Small intestine (tissue), 16 donors: ENCODE measurements at places on chromosomes 4 and X. TPM values are rescaled to one million over a fixed set of nuclear protein-coding genes. Genes with fewer than 3 reads are reported as not detected.

The PCDH7 gene
- polyA plus RNA-seq, result 0.54 TPM

The HPGD gene
- 60.9 TPM for polyA plus RNA-seq

The GNPDA2 gene
- polyA plus RNA-seq, result 8.1 TPM

The AADAT gene
- not detected for polyA plus RNA-seq

The PF4V1 gene
- not detected for polyA plus RNA-seq

The CORIN gene
- 0.16 TPM for polyA plus RNA-seq

The BEX1 gene
- 22.9 TPM for polyA plus RNA-seq

The GAGE1 gene
- polyA plus RNA-seq, result not detected

DNA sequence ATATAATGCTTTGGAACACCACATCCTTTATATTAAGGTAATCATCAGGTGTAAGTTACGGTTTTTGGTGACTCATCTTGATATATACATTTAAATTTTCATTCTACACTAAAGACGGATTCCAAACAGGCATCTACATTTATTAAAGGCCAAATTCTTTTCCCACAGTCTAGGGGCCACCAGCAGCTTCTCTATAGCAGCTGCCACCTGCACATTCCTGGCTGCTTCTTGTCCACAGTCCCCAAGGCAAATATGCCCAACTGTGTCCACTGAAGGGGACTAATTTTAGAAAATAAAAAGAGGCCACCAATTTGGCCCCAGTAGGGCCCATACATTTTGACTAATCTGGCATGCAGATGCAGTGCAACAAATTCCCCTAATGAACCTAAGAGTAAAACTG lies 96.6 kb downstream of the EFHC2 start:
- H3K36me3 ChIP-seq, result no peaks in the 10 kb centered on the region
- H3K27me3 ChIP-seq, result no peaks in the 10 kb centered on the region
- H3K27ac ChIP-seq, result no peak overlapping the region
- no peaks in the 10 kb centered on the region for H3K4me1 ChIP-seq
- no peak for DNase-seq

DNA sequence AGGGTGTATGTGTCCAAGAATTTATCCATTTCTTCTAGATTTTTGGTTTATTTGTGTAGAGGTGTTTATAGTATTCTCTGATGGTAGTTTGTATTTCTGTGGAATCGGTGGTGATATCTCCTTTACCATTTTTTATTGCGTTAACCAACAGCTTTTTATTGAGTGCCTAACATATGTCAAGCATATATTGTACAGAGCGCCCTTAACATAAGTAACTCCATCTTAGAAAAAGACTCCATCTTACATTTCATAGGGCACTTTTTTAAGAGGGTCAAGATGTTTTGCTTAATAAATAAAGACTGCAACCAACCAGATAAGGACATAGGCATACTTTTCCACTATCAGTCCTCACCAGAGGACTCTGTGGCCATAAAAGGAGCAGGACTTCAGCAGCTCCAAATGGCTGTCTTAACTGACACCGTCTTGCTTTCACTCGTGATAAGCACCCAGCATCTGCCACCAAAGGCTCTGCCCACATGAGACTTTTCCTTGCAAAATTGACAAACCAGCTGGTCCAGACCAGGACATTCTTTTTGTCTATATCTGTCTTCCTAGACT lies 75.0 kb downstream of the HS6ST2 start:
- no peak overlapping the region for H3K4me3 ChIP-seq
- no peaks in the 10 kb centered on the region for H3K36me3 ChIP-seq
- H3K27ac ChIP-seq, result no peak overlapping the region
- no peak for DNase-seq
- no peaks in the 10 kb centered on the region for H3K27me3 ChIP-seq

GRCh38 chrX:131187206-131187605 lies 101.9 kb downstream of the IGSF1 start:
- H3K36me3 ChIP-seq, result no peaks in the 10 kb centered on the region
- no peaks in the 10 kb centered on the region for H3K4me1 ChIP-seq
- DNase-seq, result no peak
- no peak overlapping the region for H3K27ac ChIP-seq

GRCh38 chrX:809081-809480 lies 178.5 kb downstream of the SHOX start:
- no peak overlapping the region for H3K27ac ChIP-seq
- H3K36me3 ChIP-seq, result no peaks in the 10 kb centered on the region
- no peak for DNase-seq

- no peaks in the 10 kb centered on the region for H3K36me3 ChIP-seq
- H3K27me3 ChIP-seq, result no peaks in the 10 kb centered on the region
- H3K4me1 ChIP-seq, result peaks cover 5% of the 10 kb centered on the region
Observed at GRCh38 chr4:74540193-74540592, 95.3 kb downstream of the AREG start.

GRCh38 chr4:25088093-25088952 lies 57.6 kb upstream of the LGI2 start:
- peaks cover 5% of the 10 kb centered on the region for H3K4me1 ChIP-seq
- no peaks in the 10 kb centered on the region for H3K36me3 ChIP-seq
- peaks cover 14% of the 10 kb centered on the region for H3K27me3 ChIP-seq
- H3K27ac ChIP-seq, result no peak overlapping the region

GRCh38 chrX:85836868-85837267 lies 210.5 kb downstream of the CHM start:
- H3K4me3 ChIP-seq, result no peak overlapping the region
- H3K4me1 ChIP-seq, result no peaks in the 10 kb centered on the region
- no peaks in the 10 kb centered on the region for H3K36me3 ChIP-seq

DNA sequence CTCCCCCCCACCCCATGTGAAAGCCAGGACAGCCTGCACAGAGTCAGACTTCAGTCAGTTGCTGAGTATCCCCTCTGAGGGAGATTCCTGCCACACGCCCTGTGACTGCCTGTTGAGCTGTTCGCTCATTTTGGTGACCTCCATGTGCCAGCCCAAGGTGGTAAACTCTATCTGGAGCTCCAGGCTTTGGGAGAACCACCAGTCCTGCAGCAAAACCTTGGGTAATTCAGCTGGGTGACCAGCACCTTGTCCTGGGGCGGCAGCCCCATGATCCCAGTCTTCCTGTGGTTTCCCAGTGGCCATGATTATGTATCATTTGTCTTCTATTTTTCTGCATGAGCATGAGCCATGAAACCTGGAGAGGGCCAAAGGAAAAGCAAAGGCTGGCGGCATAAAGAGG lies 73.4 kb downstream of the NBDY start:
- no peaks in the 10 kb centered on the region for H3K4me1 ChIP-seq
- no peak for DNase-seq

GRCh38 chr4:1195109-1195671 lies 22.8 kb upstream of the SPON2 start:
- no peaks in the 10 kb centered on the region for H3K27me3 ChIP-seq
- H3K4me1 ChIP-seq, result peaks cover 19% of the 10 kb centered on the region
- H3K36me3 ChIP-seq, result no peaks in the 10 kb centered on the region
- H3K4me3 ChIP-seq, result no peak overlapping the region
- H3K27ac ChIP-seq, result peak overlapping the region; percentile 60

- H3K27me3 ChIP-seq, result no peaks in the 10 kb centered on the region
- H3K4me1 ChIP-seq, result no peaks in the 10 kb centered on the region
- H3K4me3 ChIP-seq, result no peak overlapping the region
- no peak for DNase-seq
- H3K36me3 ChIP-seq, result no peaks in the 10 kb centered on the region
- H3K27ac ChIP-seq, result no peak overlapping the region
Observed at GRCh38 chrX:109403922-109404321, 78.0 kb downstream of the GUCY2F start.

GRCh38 chr4:189815404-189816192 lies 125.1 kb upstream of the FRG1 start:
- no peaks in the 10 kb centered on the region for H3K4me1 ChIP-seq
- no peak overlapping the region for H3K27ac ChIP-seq
- H3K4me3 ChIP-seq, result no peak overlapping the region
- no peak for DNase-seq
- H3K36me3 ChIP-seq, result no peaks in the 10 kb centered on the region

GRCh38 chr4:47785153-47785552 lies 52.7 kb downstream of the CORIN start:
- no peaks in the 10 kb centered on the region for H3K36me3 ChIP-seq
- no peak for DNase-seq
- no peak overlapping the region for H3K27ac ChIP-seq
- H3K27me3 ChIP-seq, result no peaks in the 10 kb centered on the region
- no peaks in the 10 kb centered on the region for H3K4me1 ChIP-seq
- no peak overlapping the region for H3K4me3 ChIP-seq

- H3K4me1 ChIP-seq, result no peaks in the 10 kb centered on the region
- no peaks in the 10 kb centered on the region for H3K36me3 ChIP-seq
- DNase-seq, result no peak
- H3K4me3 ChIP-seq, result no peak overlapping the region
Observed at GRCh38 chr4:164428561-164428960, 325.4 kb upstream of the SMIM31 start.

- H3K27me3 ChIP-seq, result no peaks in the 10 kb centered on the region
- H3K27ac ChIP-seq, result no peak overlapping the region
- H3K4me1 ChIP-seq, result no peaks in the 10 kb centered on the region
- no peak overlapping the region for H3K4me3 ChIP-seq
- no peaks in the 10 kb centered on the region for H3K36me3 ChIP-seq
Observed at GRCh38 chr4:137029026-137029425, 503.3 kb downstream of the PCDH18 start.

DNA sequence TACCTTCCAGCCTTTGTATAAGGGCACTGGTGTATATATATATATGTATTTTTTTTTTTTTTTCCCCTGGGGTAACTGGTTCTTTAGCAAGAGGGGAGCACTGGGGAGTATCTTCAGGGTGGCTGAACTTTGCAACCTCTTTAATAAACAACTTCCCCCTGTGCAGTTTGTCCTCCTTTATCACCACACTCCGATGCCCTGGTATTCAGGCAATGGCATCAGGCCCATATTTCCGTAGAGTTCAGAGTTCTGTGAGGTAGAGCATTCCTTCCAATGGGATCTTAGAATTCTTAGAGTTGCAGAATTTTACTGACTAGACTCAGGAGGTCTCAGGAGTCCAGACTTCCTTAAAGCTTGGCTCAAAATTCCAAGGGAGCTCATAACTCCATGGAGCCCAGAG lies 24.6 kb downstream of the NYX start:
- peak; percentile 55 for DNase-seq
- no peaks in the 10 kb centered on the region for H3K4me1 ChIP-seq
- no peaks in the 10 kb centered on the region for H3K27me3 ChIP-seq
- H3K4me3 ChIP-seq, result no peak overlapping the region

- no peak overlapping the region for H3K27ac ChIP-seq
- no peaks in the 10 kb centered on the region for H3K4me1 ChIP-seq
- no peaks in the 10 kb centered on the region for H3K36me3 ChIP-seq
- H3K27me3 ChIP-seq, result no peaks in the 10 kb centered on the region
Observed at GRCh38 chr4:104424475-104424941, 70.2 kb downstream of the CXXC4 start.

- H3K36me3 ChIP-seq, result no peaks in the 10 kb centered on the region
- H3K4me1 ChIP-seq, result no peaks in the 10 kb centered on the region
Observed at GRCh38 chrX:11431786-11432185, 138.6 kb downstream of the AMELX start.

GRCh38 chr4:185721190-185722028 lies 90.6 kb downstream of the SORBS2 start:
- no peaks in the 10 kb centered on the region for H3K27me3 ChIP-seq
- DNase-seq, result no peak
- H3K4me3 ChIP-seq, result no peak overlapping the region
- H3K4me1 ChIP-seq, result peaks cover 12% of the 10 kb centered on the region
- no peak overlapping the region for H3K27ac ChIP-seq
- H3K36me3 ChIP-seq, result no peaks in the 10 kb centered on the region

DNA sequence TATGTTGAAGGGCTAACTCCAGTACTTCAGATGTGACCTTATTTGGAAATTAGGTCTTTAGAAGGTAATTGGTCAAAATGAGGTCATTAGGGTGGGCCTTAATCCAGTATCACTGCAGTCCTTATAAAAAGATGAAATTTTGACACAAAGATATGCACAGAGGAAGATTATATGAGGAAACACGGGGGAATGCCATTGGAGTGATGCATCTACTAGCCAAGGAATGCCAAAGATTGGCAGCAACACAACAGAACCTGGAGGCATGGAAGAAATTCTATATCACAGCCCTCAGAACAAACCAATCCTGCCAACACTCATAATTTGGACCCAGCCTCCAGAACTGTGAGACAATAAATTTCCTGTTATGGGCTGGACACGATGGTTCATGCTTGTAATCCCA lies 17.6 kb downstream of the TRIM61 start:
- no peak for DNase-seq
- H3K4me3 ChIP-seq, result no peak overlapping the region
- H3K27ac ChIP-seq, result no peak overlapping the region
- no peaks in the 10 kb centered on the region for H3K4me1 ChIP-seq
- no peaks in the 10 kb centered on the region for H3K27me3 ChIP-seq
- no peaks in the 10 kb centered on the region for H3K36me3 ChIP-seq

DNA sequence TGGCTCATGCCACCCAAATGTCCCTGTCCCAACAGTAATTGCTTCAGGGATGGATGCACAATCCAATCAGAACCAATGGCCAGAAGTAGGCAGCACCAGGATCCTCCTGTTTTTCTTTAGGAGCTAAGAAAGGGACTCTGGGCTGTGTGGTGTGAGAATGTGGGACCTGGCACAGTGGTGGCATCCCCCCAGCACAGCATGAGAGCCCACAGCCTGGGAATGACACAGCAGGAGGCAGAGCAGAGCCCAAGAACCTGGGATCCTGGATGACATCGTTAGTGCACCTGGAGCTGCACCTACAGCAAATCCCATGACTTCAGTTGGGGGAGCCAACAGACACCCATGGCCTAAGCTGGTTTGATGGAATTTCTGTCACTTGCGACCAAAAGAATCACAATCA lies 70.7 kb upstream of the C4orf50 start:
- H3K27me3 ChIP-seq, result no peaks in the 10 kb centered on the region
- no peak overlapping the region for H3K27ac ChIP-seq
- H3K36me3 ChIP-seq, result no peaks in the 10 kb centered on the region
- no peaks in the 10 kb centered on the region for H3K4me1 ChIP-seq

- H3K4me3 ChIP-seq, result no peak overlapping the region
- H3K4me1 ChIP-seq, result peaks cover 11% of the 10 kb centered on the region
- peak overlapping the region; percentile 76 for H3K27ac ChIP-seq
- peak; percentile 80 for DNase-seq
- no peaks in the 10 kb centered on the region for H3K27me3 ChIP-seq
Observed at GRCh38 chrX:55839485-55839884, 121.9 kb downstream of the RRAGB start.

DNA sequence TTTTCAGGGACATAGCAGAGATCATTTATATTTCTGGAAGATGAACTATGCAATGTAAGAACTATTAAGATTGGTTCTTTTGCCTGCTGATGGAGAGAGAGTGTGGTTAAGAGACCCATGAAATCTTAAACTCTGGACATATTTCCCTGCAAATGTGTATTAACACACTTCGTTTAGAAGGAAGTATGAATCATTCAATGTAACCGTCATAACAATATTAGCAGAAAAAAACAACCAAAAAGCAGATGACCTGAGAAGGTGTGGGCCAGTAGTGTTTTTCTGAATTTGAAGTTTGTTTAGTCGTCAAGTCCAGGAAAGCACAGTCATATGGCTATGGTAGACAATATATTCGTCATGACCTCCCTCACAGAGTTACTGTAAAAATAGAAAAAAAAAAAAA lies 2.5 kb upstream of the TMPRSS11D start:
- no peak for DNase-seq
- H3K27ac ChIP-seq, result no peak overlapping the region
- no peak overlapping the region for H3K4me3 ChIP-seq
- H3K36me3 ChIP-seq, result no peaks in the 10 kb centered on the region
- no peaks in the 10 kb centered on the region for H3K4me1 ChIP-seq
- no peaks in the 10 kb centered on the region for H3K27me3 ChIP-seq

GRCh38 chr4:157444014-157444413 lies 223.5 kb downstream of the GRIA2 start:
- H3K4me1 ChIP-seq, result no peaks in the 10 kb centered on the region
- no peaks in the 10 kb centered on the region for H3K27me3 ChIP-seq
- no peak overlapping the region for H3K27ac ChIP-seq
- no peak overlapping the region for H3K4me3 ChIP-seq
- DNase-seq, result no peak
- H3K36me3 ChIP-seq, result no peaks in the 10 kb centered on the region

GRCh38 chr4:65023883-65024670 lies 614.8 kb upstream of the TECRL start:
- DNase-seq, result no peak
- H3K27me3 ChIP-seq, result no peaks in the 10 kb centered on the region
- no peaks in the 10 kb centered on the region for H3K36me3 ChIP-seq
- no peaks in the 10 kb centered on the region for H3K4me1 ChIP-seq
- no peak overlapping the region for H3K27ac ChIP-seq
